NK-92 treated with Interleukin-12 subunit alpha and Interleukin-12 subunit beta, amount 100 ng/mL, for 24 hours (cell line): ENCODE measurements at places on chromosomes 13 and 19.

DNA sequence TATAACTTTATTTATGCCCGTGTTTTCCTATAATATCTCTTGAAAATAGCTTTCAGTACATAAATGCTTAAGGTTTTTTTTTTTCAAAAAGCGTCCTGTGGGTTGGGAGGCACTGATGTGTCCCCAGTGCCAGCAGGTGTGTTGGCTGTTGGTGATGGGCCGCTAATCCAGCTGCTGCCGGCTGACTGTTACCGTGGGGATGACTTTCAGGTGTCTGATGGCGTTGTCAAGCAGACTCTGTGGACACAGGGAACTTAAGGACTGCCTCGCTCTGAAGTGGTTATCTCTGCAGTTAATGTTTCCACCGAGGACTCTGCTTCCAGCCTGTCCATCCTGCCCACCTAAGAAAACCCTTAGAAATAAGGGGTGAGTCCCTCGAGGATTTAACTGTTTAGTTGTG lies 94.5 kb downstream of the ANKRD10 start:
- DNase-seq = no peak

DNA sequence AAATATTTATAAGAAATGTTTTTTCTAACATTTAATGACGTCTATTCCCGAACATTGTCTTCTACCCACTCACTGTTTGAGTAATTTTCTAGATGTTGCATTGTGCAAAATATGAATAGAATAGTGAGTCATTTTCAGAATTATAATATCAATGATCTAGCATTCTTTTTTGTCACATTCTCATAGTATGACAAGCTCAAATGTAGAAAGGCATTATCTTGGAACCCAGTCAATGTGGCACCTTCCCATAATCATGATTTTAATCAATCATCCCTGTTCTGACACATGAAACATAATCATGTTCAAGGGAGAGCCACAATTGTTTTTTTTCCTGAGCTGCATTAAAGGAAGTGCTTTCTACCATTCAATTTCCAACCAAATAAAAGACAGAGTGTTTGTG lies 265.8 kb downstream of the OXGR1 start:
- DNase-seq = no peak

GRCh38 chr13:50130123-50130946 lies 115.1 kb downstream of the KCNRG start:
- no peak for DNase-seq

DNA sequence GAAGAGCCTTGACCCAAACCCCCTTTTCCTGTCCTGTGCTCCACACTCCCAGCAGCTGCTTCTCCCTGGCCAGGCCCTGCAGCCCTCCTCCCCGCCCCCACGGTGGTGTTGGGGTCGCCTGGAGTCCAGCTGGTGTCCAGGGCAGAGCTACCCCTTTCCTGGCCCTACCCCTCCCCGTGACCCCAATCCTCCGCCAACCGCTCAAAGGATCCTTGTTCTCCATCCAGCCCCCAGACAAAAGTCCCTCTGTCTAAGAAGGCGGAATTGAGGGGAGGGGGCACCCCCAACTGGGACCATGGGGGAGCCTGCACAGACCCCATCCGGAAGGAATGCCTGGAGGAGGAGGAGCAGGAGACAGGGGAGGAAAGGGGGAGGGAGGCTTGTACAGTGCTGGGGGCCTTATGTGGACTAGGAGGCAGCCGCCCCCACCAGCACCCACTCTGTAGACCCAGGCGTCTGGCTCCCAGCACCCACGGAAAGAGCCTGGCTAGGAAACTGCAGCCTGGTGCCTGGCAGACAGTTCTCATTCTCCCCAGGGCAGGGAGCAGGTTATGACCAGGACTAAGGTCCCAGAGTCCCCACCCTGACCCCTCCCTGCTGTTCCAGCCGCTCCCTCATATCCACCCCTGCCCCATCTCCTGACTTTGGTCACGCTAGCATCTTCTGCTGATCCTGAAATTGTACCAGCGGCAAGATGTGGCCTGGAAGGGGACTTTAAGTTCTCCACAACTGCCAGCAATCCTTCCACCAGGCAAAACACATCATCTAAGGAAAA lies at the start of gene FXYD3:
FXYD3 (plus strand) TSS at position 647 of the 775 bp plus-strand sequence. CDS start 3,554 bp downstream, outside the sequence.
- DNase-seq = no peak

- no peak for DNase-seq
Measured at GRCh38 chr13:65585346-65585745, 1644.8 kb downstream of the PCDH9 start.

GRCh38 chr13:39496506-39496905 lies 106.5 kb downstream of the LHFPL6 start:
- no peak for DNase-seq

- no peak for DNase-seq
Measured at GRCh38 chr19:46142294-46142693, 5.7 kb upstream of the IGFL2 start.

GRCh38 chr13:40223585-40223984 lies 442.9 kb downstream of the FOXO1 start:
- no peak for DNase-seq

GRCh38 chr13:112583592-112584277 lies 4.2 kb downstream of the TUBGCP3 start:
- DNase-seq = no peak

DNA sequence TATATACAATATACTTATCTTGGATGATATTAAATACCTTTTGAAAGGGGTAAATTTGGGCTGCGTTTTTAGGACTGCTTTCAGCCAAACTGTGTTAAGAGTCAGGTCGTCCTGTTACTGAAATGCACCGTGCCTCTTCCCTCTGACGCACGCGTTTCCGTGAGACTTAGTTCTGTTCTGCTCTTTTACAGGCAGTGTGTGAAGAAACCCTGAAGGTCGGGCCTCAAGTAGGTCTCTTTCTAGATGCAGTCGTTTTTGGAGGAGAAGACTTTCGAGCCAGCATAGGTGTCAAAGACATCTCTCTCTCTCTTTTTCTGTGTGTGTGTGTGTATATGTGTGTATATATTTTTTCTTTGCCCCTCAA lies 107.0 kb downstream of the ZIC5 start:
- no peak for DNase-seq

DNA sequence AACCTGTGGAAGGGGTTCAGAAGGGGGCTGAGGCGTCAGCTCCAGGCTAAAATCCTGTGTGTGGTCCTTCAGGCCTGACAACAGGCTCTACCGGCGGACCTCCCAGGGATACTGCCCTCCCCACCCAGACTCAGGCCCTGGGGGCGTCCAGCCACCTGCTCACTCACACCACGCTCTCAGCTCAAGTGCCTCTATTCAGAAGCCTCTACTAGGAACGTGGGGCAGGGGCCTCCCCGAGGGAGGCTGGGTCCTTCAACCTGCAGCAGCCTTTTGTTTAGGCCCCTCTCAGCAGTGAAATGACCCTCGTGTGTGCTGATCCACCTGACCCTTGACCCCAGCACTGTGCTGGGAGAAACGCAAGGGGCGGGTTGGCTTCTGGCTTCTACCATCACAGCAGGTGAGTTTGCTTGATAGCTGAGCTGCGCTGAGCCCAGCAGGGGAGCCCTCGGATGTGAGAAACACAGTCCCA lies 10.6 kb downstream of the PLPP2 start:
- DNase-seq = no peak

GRCh38 chr19:5753743-5754142 lies 30.8 kb downstream of the PRR22 start:
- no peak for DNase-seq

- no peak for DNase-seq
Measured at GRCh38 chr13:88979465-88980175, 1308.4 kb downstream of the SLITRK5 start.

DNA sequence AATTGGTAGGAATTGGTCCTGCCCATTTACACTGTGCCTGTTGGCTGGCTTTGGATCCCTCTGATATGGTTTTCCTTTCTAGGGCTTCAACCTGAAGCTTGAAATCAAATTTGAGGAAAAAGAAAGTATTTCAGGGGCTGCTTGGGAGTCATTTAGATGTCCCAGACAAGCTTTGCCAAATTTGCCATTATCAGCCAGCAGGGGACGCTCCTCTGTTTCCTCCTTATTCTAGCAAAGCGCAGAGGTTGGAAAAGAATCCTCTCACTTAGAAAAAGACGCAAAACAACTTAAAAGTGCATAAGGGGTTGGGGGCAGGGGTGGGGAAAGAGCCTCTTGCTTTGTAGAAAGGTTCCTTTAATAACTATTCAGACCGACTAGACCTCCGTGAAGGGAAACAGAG lies 1211.1 kb upstream of the PCDH20 start:
- DNase-seq = no peak

DNA sequence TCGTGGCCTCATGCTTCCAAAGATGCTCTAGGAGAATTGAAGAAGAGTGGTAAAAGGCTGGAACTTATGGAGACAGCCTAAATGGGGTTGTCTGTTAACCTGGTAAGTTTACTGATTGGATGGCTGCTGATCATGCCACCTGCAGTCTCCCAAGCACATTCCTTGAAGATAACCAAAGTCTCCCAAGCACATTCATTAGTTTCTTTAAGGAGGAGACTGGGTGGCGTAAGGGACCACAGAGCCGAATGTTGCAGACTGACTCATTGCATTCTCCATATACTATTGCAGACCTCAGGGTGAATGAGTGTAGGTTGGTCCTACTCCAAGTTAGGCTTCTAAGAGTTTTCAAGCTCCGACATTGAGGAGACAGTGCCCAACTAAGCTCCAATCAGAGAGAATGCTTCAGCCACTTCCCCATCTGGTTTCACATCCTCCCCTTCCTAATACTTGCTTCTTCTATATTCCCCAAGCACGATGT lies at the start of gene IGFL3:
IGFL3 (minus strand) TSS at position 51 of the 478 bp plus-strand sequence; CDS start at position 12, 39 bp downstream.
- no peak for DNase-seq

DNA sequence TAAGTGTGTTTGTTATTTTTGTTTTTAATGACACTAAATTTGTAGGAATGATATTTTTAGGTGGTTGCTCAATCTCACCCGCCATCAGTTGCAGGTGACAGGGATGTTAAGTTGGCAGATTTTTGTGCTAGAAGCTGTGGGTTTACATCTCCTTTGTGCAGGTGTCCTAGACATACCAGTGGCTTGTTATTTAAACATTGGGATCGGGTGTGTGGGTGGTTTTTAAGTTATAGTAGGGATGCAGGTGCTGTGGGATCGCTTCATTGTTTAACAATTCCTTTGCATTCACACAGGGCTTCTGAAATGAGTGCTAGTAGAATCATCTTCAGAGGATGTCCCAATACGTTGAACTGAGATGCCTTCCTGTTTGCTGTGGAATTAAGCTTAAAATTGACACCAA lies 100.0 kb downstream of the SHISA2 start:
- DNase-seq = no peak

DNA sequence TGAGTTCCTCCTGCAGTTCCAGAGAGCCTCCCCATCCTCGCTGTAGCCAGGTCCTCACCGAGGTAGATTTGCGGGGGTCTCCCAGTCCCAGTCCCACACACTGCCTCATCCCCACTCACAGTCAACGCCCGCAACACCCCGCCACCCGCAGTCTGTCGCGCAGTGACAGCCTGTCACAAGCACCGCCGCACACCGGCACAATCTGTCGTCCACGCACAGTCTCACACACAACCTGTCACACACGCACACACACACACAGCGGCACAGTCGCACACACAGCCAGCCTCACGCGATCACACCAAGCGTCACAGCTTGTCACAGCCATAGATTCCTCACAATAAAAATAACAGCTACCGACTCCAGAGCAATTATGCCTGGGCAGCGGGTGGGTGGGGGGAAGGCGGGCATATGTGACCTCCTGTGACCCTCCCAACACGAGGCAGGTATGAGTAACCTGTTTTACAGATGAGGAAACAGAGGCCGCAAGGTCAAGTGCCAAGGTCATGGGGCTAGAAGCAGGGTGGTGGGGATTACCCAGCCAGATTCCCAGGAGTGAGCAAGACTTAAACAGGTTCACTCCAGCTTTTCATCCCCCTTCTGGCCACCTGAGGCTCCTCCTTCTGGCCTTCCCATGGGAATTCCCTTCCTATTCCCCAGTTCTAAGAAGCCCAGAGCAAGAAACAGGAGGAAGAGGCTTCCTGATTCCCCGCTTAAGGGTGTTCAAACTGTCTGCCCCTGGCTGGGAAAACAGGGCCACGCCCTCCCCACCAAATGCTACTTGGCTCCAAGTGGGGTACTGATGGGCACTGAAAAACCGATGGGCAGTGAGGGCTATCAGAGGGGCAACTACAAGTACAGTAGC lies 13.9 kb downstream of the NFIX start:
- no peak for DNase-seq

- DNase-seq = no peak
Measured at GRCh38 chr19:55536951-55537740, at the start of gene SBK2. SBK2 (minus strand) TSS chr19:55537133; CDS start chr19:55536294, 839 bp downstream.

- DNase-seq = no peak
Measured at GRCh38 chr19:16366433-16367260, 42.0 kb downstream of the KLF2 start.

DNA sequence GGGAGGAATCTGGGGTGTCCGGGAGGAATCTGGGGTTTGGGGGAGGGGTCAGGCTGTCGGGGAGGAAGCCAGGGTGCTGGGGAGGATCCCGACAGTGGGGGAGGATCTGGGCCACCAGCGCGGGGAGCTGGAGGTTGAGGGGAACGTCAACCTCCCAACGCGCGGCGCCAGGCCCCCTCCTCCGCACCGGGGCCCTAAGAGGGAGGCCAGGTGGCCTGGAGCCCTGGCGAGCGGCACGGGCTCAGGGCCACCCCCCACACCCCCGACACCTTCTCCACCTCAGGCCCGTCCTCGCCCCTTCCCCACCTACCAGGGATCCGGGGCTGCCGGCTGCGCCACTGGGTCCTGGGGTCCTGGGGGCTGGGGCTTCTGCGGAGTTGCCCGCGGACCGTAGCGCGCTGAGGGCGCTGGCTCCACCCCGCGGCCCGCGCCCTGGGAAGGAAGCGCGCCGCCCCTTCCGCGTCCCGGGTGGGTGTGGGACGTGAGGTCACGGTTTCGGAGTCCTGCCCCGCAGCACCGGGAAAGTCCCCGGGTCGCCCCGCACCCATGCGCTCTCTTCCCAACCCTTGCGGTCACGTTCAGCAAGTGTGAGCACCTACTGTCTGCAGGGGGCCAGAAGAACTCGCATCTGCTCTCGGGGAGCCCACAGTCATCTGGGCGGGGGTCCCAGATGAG lies at the start of gene TICAM1:
TICAM1 (minus strand) TSS at position 409 of the 675 bp plus-strand sequence. CDS start 13,335 bp downstream, outside the sequence.
- DNase-seq = peak; percentile 59

DNA sequence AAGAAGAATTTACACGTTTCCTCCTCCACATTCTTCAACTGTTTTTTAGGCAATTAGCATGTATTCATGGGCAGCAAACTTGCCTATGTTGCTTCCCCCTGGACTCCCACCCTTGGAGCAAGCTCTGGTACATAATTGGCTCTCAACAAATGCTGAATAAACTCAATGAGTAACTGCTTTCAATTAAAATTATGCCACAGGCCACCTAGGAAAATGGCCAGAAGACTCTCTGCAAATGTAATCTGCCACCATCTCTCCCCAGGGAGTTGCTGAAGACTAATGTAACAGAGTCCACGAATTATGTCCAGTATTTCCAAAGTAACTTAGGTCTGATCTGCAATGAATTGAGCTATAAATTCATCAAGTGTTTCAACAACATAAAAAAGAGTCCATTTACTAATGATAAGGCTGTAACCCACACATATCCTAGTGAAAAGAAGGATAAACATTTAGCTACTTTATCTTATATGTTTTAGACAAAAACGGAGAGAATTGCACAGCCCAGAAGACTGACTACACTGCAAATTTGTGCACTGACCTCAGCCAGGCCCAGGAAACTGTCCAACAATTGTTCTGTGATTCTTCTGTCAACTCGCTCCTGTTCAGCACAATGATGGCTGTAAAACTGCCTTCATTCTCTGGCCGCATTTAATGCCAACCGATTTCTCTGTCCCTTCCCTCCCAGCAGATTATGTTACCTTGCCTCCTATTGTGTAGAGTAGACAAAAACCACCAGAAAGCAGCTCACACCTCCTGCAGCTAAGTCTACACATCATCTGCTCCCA lies 808.6 kb upstream of the ARGLU1 start:
- no peak for DNase-seq

- no peak for DNase-seq
Measured at GRCh38 chr13:100694722-100695508, 20.3 kb upstream of the TMTC4 start.
